GOT3 (cell line): ENCODE measurements at places on chromosomes 1 and 21.

GRCh38 chr1:54378157-54378873, 27.9 kb downstream of the SSBP3 start:
- DNase-seq, result no peak

- DNase-seq, result no peak
These were observed 835 bp upstream of the LCE1D start for GRCh38 chr1:152795686-152796085.

DNA sequence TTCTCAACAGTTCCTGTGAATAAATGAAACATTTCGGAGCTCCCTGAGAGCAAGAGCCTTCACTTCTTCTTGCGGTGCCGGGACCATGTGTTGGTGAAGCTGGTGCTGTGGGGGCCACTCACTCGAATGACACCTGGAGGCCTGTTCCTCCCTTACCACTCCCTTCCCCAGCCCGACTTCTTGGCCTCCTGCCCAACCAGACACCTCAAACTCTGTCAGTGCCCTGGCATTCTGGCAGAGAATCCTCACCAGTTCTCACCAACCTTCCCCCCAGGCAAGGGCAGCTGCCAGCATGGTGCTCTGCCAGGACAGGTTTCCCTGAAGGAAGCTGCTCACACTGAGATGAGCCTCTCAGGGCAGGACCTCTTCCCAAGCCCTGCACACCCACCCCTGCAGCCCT, 68.3 kb downstream of the MPZL1 start:
- no peak for DNase-seq

DNA sequence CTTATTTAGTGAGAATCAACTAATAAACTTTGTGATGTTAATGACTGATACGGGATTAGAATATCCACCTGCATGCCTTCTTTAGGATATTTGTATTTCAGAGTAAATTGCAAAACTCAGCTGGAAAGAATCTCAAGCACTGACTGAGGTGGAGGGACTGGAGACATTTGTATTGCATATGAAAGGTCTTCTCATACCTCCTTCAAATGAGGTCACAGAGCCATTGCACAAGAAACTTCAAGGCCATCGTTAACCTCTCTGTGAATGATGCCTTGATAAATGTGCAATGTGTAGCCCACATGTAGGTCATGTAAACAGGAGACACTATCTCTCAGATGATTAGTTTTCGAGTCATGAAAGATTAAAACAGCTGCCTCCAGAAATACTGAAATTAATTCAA, 531.7 kb upstream of the PLXNA2 start:
- no peak for DNase-seq

- no peak for DNase-seq
These were observed 4.8 kb upstream of the PCNX2 start for GRCh38 chr1:233300326-233300725.

DNA sequence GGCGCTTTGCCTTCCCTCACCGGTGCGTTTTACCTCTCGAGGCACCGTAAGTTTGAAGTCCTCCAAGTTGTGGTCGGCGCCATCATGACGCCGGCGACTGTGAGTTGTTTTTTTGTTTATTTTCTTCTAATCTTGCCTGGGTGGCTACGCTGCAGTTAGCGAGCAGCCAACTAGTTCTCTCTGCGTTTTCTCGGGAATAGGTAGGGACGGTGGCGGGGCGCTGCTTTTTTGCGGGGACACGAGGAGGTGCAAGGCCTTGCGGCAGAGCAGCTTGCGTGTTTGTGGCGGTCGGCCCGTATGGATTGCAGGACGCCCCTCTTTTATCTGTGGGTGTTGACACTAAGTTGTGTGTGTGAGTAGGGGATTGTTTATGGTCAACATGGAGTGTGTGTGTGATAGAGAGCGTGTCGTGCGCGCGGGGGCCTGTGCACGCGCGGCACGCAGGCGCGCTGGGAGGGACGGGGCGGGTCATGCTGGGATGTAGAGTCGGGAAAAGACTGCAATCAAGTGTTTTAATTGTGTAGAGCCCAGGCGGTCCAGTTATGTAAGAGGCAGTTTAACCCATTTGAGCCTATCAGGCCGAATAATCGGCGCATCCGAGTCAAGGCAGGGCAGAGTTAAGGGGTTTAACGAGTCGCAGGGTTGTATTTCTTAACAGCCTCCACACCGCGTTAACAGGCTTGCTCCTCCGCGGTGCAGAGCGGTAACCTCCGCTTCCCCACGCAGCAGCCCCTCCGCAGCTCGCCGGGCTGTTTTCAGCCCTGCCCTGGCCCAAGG, 1.2 kb upstream of the NEGR1 start:
- peak; percentile 12 for DNase-seq
